ENCODE measurements at places on chromosomes 3 and 15. TPM values are rescaled to one million over a fixed set of nuclear protein-coding genes. Genes with fewer than 3 reads are reported as not detected.

Gene AGBL1
- not detected for total RNA-seq

Gene KLHL6
- total RNA-seq: 15.7 TPM

Gene CATSPER2
- total RNA-seq: 2.1 TPM

Gene NOX5
- 0.07 TPM for total RNA-seq

Gene FBXL2
- total RNA-seq: 18.2 TPM

Gene FEZF2
- total RNA-seq: not detected

Gene PLSCR2
- total RNA-seq: not detected

Gene RLBP1
- not detected for total RNA-seq

Gene SLC12A1
- not detected for total RNA-seq

Gene ASB14
- not detected for total RNA-seq

Gene CCDC50
- 263 TPM for total RNA-seq

Gene SLC6A11
- not detected for total RNA-seq

Gene CLDN11
- 7.5 TPM for total RNA-seq

Gene RHOV
- not detected for total RNA-seq

Gene GABRR3
- total RNA-seq: not detected

Gene P2RY1
- 4.3 TPM for total RNA-seq

Gene GPR62
- not detected for total RNA-seq

Gene VIPR1
- 3.2 TPM for total RNA-seq

Gene TYRO3
- total RNA-seq: 10.4 TPM

Gene WDR93
- total RNA-seq: 0.13 TPM

Gene ISLR2
- not detected for total RNA-seq

Gene ANKRD63
- 0.22 TPM for total RNA-seq

Gene ATP13A5
- total RNA-seq: not detected

Gene STAB1
- total RNA-seq: 215 TPM

Gene OIP5
- total RNA-seq: 16.9 TPM

Gene GOLGA6L7
- total RNA-seq: not detected

Gene SLC27A2
- total RNA-seq: not detected

Gene SERPINI2
- total RNA-seq: not detected

Gene PP2D1
- not detected for total RNA-seq

Gene STARD5
- 1.4 TPM for total RNA-seq

Gene GREM1
- total RNA-seq: 0.07 TPM

Gene PLSCR5
- total RNA-seq: not detected

Gene ATP13A4
- not detected for total RNA-seq

All from thoracic aorta endothelial cell (primary cell).